ENCODE measurements at places on chromosomes 1 and 21.

GRCh38 chr1:247855911-247856310, 1.1 kb upstream of the TRIM58 start:
- no peak for DNase-seq

GRCh38 chr21:17925000-17925610, 105.9 kb upstream of the C21orf91 start:
- DNase-seq: peak; percentile 8

- DNase-seq: no peak
These were observed 97.8 kb downstream of the EBNA1BP2 start for GRCh38 chr1:43074244-43074643.

DNA sequence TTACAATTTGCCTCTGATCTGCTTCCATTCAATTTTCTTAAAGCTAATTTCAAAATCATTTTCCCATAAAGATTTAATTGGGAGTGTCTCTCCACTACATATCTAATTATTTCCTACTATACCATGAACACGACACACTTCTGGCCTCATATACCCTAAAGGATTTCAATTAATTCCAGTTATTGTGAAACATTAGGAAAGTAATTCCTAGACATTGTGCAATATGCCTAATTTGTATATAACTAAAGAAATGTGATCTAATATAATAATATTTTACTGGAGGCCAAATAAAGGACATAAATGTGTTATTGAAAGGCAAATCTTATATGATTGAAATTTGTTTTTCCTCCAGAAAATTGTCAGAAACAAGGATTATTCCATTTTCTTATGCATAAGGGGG, 727.2 kb upstream of the ADGRL2 start:
- DNase-seq: no peak

DNA sequence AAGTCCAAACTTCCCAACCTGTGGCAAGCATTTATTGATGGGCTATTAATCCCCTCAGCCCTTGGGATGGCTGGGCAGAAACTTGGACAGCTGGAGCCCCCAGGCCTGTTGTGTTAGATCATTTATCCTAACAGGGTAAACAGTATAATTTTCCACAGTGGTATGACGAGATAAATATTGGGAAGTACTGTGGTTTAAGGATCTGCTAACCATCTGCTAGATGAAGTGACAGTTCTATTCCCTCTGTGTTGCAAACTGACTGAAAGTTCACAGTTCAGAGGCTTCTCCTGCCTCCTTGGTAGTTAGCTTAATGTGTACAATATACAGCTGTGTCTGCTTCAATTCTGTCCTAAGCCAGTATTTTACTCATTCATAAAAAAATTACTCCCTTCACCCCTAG, 127.5 kb upstream of the CHODL start:
- DNase-seq: no peak

Data from stimulated activated CD8-positive, alpha-beta memory T cell treated with anti-CD3 and anti-CD28 coated beads, Interleukin-7, amount 100 ng/mL, for 4 hours (primary cell).